ENCODE measurements at places on chromosomes 4 and X. TPM values are rescaled to one million over a fixed set of nuclear protein-coding genes. Genes with fewer than 3 reads are reported as not detected.
A peak's percentile ranks its signal among the peaks of the same experiment; 100 is the strongest.

GRCh38 chr4:33067221-33067620 lies 2347.1 kb downstream of the PCDH7 start:
- H3K4me3 ChIP-seq = no peak overlapping the region
- no peaks in the 10 kb centered on the region for H3K4me1 ChIP-seq
- H3K36me3 ChIP-seq = no peaks in the 10 kb centered on the region
- no peaks in the 10 kb centered on the region for H3K27me3 ChIP-seq
- no peak overlapping the region for H3K27ac ChIP-seq

GRCh38 chr4:52748432-52748831 lies 2.8 kb downstream of the ERVMER34-1 start:
- H3K36me3 ChIP-seq = no peaks in the 10 kb centered on the region
- no peak for DNase-seq
- peaks cover 12% of the 10 kb centered on the region for H3K27me3 ChIP-seq
- H3K4me3 ChIP-seq = no peak overlapping the region
- H3K27ac ChIP-seq = no peak overlapping the region

GRCh38 chr4:113294908-113295307 lies 245.5 kb downstream of the ANK2 start:
- no peak overlapping the region for H3K4me3 ChIP-seq
- no peaks in the 10 kb centered on the region for H3K36me3 ChIP-seq

DNA sequence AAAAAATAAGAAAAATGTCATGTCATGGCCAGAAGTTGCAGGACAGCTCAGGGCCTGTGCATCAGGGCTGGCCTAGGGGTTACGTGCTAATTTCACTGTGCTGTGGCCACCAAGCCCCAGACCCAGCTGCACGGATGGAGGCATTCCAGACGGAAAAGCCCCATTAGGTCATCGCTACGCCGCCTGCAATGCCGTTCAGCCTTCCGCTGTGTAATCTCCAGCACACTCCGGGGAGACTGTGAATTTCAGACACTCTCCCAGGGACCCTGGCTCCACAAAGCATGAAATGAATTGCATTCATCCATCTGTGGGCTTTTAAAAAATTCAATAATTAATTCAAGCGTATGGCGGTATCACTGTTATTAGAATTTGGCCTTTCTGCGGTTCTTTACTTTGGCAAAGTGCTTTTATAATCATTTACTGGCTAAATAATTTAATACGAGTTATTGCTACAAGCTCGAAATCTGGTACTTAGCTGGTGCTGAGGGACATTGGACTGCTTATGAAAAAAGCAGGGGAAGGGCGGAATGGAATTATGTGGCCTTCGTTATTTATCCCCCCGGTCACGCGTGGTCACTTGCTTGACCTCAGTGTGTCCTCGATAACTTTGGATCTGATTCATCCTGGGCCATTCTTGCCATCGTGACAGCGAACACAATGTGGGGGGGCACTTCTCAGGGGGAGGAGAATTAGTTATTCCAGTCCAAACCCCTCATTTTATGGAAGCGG lies 9.0 kb upstream of the NSG1 start:
- no peaks in the 10 kb centered on the region for H3K36me3 ChIP-seq
- no peaks in the 10 kb centered on the region for H3K4me1 ChIP-seq
- H3K4me3 ChIP-seq = no peak overlapping the region
- peaks cover 60% of the 10 kb centered on the region for H3K27me3 ChIP-seq

DNA sequence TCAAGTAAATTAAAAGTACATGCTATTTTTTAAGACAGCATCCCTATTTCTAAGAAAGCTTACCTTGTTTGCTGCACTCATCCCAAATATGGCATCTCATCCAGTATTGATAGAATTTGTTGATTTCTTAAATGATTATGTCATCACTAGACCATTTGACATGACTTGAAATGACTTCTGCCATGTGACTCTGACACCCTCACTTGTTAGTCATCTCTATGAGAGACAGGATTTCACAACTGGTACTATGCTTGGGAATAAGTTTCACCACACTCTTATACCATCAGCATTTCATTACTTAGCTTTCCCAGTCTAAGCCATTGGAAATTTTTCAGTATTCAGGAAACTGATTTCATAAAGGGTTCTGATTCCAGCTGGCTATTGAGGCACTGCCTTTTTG lies 55.3 kb downstream of the TMPRSS11F start:
- no peaks in the 10 kb centered on the region for H3K27me3 ChIP-seq
- H3K36me3 ChIP-seq = no peaks in the 10 kb centered on the region

- DNase-seq = peak; percentile 41
- no peaks in the 10 kb centered on the region for H3K4me1 ChIP-seq
- H3K36me3 ChIP-seq = no peaks in the 10 kb centered on the region
Measured at GRCh38 chr4:182318256-182318655, 75.1 kb downstream of the TENM3 start.

- DNase-seq = no peak
- no peaks in the 10 kb centered on the region for H3K4me1 ChIP-seq
- no peak overlapping the region for H3K27ac ChIP-seq
- H3K36me3 ChIP-seq = no peaks in the 10 kb centered on the region
Measured at GRCh38 chrX:703466-703865, 72.9 kb downstream of the SHOX start.

- H3K27ac ChIP-seq = peak overlapping the region; percentile 48
- peak; percentile 96 for DNase-seq
- H3K4me1 ChIP-seq = peaks cover 16% of the 10 kb centered on the region
- no peaks in the 10 kb centered on the region for H3K27me3 ChIP-seq
Measured at GRCh38 chr4:169229571-169230028, 41.2 kb downstream of the SH3RF1 start.

DNA sequence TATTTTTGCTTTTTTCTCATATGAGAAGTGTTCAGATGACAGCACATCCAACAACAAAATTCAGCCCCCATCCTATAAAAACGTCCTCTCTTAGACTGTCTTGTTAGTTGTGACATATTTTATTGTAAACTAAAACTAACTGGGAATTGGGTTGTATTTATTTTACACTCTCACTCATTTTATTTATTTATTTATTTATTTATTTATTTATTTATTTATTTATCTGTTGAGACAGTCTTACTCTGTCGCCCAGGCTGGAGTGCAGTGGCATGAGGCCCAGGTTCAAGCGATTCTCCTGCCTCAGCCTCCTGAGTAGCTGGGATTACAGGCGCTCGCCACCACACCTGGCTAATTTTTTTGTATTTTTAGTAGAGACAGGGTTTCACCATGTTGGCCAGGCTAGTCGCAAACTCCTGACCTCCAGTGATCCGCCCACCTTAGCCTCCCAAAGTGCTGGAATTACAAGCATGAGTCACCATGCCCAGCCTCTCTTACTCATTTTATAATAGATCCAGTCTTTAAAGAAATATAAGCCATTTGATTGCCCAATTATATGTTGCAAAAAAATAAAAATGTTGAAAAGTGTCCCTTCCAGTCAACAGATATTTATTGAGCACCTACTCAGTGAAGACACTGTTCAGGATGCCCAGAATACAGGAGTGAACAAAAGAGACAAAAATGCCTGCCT lies 44.6 kb downstream of the PALLD start:
- no peak overlapping the region for H3K4me3 ChIP-seq
- peak; percentile 70 for DNase-seq
- no peaks in the 10 kb centered on the region for H3K36me3 ChIP-seq
- H3K27ac ChIP-seq = no peak overlapping the region
- no peaks in the 10 kb centered on the region for H3K27me3 ChIP-seq
- H3K4me1 ChIP-seq = peaks cover 7% of the 10 kb centered on the region

- no peak overlapping the region for H3K4me3 ChIP-seq
- H3K36me3 ChIP-seq = no peaks in the 10 kb centered on the region
- no peak overlapping the region for H3K27ac ChIP-seq
- peaks cover 4% of the 10 kb centered on the region for H3K27me3 ChIP-seq
Measured at GRCh38 chrX:136065044-136065671, 79.9 kb downstream of the SLC9A6 start.

- no peak overlapping the region for H3K27ac ChIP-seq
- H3K27me3 ChIP-seq = no peaks in the 10 kb centered on the region
- H3K4me3 ChIP-seq = no peak overlapping the region
- no peaks in the 10 kb centered on the region for H3K36me3 ChIP-seq
- DNase-seq = no peak
Measured at GRCh38 chr4:65561164-65561563, 109.1 kb downstream of the EPHA5 start.

- H3K36me3 ChIP-seq = no peaks in the 10 kb centered on the region
- H3K27ac ChIP-seq = no peak overlapping the region
- H3K27me3 ChIP-seq = no peaks in the 10 kb centered on the region
- H3K4me1 ChIP-seq = no peaks in the 10 kb centered on the region
- no peak overlapping the region for H3K4me3 ChIP-seq
Measured at GRCh38 chr4:105137121-105137875, 9.4 kb upstream of the TET2 start.

SAGE1 gene
- polyA plus RNA-seq = not detected

AKAP14 gene
- polyA plus RNA-seq = not detected

KDR gene
- polyA plus RNA-seq = not detected

BMX gene
- polyA plus RNA-seq = not detected

BTK gene
- not detected for polyA plus RNA-seq

AVPR2 gene
- not detected for polyA plus RNA-seq

TCEAL2 gene
- not detected for polyA plus RNA-seq
